ENCODE measurements at places on chromosomes 6 and 20. TPM values are rescaled to one million over a fixed set of nuclear protein-coding genes. Genes with fewer than 3 reads are reported as not detected.

- no peak for DNase-seq
Measured at GRCh38 chr6:148374040-148374774, 31.6 kb downstream of the SASH1 start.

DNA sequence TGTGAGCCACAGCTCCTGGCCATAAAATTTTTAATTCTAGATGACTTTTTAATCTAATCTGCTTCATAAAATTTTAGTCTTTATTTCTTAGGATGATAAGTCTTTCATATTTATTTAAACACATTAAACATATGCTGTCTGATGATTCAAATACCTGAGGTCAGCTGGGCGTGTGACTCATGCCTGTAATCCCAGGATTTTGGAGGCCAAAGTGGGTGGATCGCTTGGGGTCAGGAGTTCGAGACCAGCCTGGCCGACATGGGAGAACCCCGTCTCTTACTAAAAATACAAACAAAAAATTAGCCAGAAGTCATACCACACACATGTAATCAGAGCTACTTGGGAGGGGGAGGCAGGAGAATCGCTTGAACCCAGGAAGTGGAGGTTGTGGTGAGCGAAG lies 53.1 kb downstream of the RBM24 start:
- no peak for DNase-seq

DNA sequence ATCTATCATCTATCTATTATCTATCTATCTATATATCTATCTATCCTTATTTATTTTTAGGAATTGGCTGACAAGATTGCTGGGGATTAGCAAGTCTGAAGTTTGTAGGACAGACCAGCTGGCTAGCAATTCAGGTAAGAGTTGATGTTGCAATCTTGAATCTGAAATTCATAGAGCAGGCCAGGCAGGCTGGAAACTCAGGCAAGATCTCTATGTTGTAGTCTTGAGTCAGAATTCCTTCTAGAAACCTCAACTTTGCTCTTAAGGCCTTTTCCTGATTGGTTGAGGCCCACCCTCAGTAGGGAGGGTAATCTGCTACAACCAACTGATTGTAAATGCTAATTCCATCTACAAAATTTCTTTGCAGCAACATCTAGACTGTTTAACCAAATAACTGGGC lies 19.2 kb downstream of the MAPK13 start:
- no peak for DNase-seq

GRCh38 chr6:137808191-137808590 lies 58.9 kb upstream of the TNFAIP3 start:
- no peak for DNase-seq

SNAI1 gene
- 9.4 TPM for total RNA-seq

DNA sequence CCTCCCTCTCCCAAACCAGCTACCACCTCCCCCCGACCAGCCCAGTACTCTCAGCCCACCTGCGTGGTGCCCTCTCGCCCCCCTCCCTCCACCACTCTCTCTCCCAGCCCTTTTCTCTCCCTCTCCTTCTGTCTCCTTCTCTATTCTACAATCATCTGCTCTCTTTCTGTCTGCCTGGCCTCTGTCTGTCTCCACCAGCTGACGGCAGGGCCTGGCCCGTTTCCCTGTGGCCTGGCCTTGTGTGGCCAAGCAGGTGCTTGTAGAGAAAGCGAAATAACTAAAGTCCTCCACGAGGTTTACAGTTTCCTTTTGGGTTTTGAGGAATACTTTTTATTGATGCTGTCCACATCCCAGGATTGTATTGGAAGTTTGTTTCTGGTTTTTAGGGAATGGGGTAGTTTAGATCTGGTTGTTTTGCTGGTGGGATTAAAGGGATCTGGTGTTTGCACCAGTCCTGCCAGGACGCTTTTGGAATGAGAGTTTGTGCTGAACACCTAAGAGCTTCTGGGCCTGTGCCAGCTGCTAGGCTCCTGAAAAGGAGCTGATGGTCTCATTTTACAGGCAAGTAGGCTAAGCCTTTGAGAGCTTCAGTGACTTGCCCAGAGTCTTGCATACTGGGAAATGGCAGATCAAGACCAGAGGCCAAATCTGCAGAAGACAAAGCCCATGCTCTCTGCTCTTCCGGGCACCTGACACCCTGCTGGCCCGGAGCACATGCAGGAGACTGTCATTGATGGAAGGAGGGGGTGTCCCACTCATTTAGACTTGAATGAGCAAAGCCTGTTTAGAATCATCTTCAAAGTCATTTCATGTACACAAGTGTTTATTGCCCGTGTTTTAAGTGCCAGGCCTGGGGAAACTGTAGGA lies 161.7 kb downstream of the SYCP2 start:
- peak; percentile 25 for DNase-seq

- DNase-seq, result no peak
Measured at GRCh38 chr20:58741384-58741783, 48.8 kb downstream of the NPEPL1 start.

Measured in H7 (cell line).